ENCODE measurements at places on chromosomes 4 and X.
A peak's percentile ranks its signal among the peaks of the same experiment; 100 is the strongest.

GRCh38 chr4:114038762-114039387 lies 59.4 kb upstream of the ARSJ start:
- DNase-seq: no peak

- no peak for DNase-seq
Measured at GRCh38 chr4:168293386-168293975, 25.1 kb downstream of the DDX60 start.

DNA sequence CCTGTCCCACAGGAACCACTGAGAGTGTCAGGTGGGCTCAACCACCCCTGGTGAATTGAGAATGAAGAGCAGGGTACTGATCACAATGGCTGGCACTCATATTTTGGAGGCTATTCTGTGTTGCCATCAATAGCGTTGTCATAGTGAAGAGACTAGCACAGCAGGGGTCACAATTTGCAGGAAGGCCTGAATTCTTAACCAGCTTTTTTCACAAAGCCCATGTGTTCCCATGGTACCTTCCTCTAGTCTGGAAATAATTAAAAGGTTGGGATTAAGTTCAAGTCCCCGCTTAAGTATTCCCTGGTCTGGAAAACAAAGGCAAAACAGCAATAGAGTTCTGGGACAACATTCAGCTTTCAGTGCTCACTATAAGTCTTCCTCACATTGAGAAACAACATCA lies 1051.7 kb downstream of the C4orf33 start:
- no peak for DNase-seq

DNA sequence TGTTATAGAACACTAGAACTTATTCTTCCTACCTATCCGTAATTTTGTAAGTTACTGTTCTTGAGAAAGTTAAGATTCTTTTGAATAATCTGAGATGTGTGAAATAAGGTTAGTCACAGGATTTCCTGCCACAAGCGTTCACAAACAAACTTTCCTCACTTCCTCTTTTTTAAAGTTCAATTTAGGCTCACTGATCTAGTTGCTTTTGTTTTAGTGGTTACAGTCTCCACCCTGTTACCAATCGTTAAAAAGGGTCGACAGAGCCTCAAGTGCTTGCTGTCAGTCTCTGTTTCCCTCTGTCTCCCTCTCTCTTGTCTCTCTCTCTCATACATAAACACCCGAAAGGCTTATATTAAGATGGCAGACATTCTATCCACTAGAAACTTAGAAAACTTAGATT lies 35.9 kb upstream of the STK26 start:
- DNase-seq: no peak

- peak; percentile 71 for DNase-seq
Measured at GRCh38 chr4:127622921-127623796, 9.6 kb upstream of the INTU start.

- no peak for DNase-seq
Measured at GRCh38 chr4:183407635-183408464, 36.6 kb upstream of the CDKN2AIP start.

DNA sequence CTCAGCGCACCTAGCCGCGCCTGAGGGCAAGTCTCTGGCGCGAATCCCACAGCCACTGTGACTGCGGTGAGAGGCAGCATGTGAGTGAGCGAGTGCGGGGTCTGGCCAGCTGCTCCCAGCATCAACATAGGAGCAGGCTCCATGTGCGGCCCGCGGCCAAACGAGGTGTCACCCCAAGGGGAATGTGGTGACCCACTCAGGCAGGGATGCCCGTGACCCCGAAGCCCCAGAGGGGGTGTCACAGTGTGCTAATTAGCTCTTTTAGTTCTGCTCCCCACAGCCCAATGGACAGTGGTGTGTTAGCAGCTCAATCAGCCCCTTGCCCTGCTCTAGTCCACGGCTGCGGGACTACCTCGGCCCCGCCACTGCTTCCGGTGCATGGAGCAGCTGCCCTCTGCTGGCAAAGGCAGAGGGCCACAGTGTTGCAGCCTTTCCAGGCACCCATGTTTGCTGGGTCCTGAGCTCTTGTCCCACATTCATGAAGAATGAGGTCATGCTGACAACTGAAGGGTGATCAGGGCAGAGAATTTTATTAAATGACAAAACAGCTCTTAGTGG lies 61.4 kb downstream of the AGA start:
- no peak for DNase-seq

GRCh38 chr4:156705311-156705710 lies 266.3 kb downstream of the PDGFC start:
- DNase-seq: no peak

DNA sequence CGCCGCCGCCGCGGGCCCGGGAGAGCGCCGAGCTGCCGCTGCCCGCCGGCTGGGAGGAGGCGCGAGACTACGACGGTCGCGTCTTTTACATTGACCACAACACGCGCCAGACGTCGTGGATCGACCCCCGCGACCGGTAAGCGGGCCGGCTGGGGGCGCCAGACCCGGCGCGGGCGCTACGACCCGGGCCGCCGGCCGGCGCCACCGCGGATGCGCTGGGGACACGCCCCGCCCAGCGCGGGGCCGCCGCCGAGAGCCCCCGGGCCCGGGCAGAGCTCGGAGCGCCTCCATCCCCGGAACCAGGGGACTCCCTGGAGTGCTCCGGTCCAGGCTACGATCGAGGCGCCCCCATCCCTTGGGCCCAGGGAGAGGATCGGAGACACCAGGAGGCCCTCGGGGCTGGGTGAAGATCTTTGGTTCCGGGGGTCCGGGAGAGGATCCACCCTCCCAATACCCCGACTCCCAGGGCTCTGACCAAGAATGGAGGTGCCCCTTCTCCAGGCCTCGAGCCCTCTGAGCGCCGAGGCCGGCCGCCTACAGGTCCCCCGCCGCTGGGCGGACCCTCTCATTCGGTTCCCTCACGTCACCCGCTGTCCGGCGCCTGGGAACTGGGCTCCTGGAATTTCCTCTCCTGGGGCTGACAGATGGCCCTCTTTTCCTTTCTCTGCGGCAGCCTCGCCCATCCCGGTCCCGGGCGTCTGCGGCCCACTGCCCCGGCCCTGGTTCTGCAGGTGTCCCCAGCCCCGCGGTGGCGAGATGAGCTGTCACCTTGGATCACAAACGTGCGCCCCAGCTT lies 48.8 kb downstream of the CLDN34 start:
- peak; percentile 53 for DNase-seq

DNA sequence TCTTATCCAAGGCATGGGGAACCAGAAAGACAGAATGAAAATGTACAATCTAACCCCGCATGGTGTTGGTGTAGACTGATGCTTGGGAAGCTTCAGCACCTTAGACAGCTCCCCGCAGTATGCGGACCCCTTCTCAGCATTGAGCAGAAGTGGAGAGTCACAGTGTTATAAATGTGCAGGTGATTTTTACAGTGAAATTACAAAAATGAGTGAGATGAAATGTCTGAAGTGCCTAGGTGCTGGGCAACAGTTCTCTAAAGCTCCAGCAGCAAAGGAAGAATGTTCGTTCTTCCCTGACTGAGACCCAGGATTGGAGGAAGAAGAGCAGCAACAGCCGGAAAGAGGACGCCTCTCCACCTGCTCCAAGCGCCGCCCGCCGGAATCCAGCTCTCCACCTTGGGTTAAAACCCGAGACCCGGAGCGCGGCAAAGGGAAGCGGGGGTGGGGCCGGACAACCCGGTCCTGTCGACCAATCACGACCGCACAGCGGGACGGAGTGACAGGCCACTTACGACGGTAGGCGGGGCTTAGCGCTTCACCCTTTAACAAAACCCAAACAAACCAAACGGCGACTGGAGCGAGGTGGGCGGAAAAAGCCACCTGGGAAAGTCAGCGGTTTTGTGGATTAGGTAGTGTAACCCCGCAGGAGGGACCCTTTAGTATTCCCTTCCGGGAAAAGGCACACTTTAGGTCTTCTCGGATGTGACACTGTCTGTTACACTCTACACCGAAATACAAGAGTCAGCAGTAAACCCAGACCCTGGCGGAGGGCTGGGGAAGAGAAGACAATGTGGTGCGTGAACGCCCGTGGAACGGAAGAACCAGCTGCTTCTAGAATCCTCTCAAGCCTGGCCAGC lies at the start of gene GLRA3:
TSS of gene GLRA3 (minus strand) at position 403 of the 857 bp plus-strand sequence. CDS start 436 bp downstream, outside the sequence.
- peak; percentile 74 for DNase-seq

DNA sequence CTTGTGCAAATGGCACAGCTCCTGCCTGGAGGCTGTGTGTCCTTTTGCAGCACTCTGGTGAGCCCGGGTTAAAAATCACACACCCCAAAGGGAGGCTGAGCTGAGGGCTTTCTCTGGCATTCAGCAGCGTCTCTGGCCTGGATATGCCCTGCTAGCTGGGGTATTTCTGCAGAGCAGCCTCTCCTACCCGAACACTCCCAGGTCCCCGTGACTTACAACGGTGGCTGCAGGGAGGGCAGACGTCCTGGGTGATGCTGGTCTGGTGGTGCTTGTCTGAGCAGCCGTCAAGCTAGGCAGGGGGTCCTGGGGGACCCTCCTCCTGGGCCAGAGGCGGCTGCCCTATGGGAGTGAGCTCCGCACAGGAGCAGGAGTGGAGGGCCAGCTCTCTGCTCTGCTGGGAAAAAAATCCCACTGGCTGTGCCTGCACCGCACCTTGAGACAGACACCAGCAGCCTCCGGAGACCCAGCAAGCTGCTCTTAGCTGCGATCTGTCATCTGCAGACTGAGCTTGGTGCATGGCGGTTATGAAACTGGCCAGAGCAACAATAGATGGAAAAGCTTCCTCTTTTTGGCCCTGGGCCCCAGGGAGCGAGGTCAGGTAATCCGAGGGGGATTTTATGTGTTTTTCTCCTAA lies 41.3 kb upstream of the ASMTL start:
- no peak for DNase-seq

DNA sequence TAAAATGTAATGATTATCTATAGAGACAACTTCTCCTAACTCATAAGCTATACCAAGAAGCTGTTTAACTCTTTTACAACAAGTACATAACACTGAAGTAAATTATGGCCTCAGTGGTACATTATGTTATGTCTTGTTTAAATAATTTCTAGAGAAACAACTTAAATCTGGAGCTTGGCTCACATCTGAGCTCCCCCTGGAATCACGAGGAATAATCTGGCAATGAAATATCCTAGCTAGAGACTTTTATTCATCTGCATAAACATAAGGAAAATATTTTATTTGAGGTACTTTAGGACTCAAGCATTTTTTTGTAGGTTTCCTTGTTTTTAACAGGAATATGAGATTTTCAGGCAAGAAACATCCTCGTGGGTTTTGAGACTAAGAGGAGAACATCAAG lies 354.7 kb upstream of the SLC7A11 start:
- DNase-seq: no peak

- no peak for DNase-seq
Measured at GRCh38 chrX:20221902-20222301, 44.8 kb downstream of the RPS6KA3 start.

DNA sequence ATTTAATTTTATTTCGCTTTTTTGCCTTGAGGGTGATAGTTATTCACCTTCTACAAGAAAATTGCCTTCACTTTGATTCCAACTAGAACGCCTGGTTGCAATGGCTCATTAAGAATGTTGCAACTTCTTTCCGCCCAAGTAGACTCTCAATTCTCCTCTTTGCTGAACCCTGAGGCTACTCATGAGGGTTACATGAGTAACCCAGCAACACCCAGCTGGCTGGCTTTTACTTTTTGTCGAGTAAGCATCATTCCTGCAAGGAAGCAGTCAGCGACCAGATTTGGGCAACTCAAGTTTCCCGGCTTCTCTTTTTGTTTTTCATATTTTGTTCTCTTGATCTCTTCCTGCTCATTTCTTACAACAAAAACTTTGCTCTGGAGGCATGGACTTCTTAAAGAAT lies 495.4 kb downstream of the PACRGL start:
- no peak for DNase-seq

DNA sequence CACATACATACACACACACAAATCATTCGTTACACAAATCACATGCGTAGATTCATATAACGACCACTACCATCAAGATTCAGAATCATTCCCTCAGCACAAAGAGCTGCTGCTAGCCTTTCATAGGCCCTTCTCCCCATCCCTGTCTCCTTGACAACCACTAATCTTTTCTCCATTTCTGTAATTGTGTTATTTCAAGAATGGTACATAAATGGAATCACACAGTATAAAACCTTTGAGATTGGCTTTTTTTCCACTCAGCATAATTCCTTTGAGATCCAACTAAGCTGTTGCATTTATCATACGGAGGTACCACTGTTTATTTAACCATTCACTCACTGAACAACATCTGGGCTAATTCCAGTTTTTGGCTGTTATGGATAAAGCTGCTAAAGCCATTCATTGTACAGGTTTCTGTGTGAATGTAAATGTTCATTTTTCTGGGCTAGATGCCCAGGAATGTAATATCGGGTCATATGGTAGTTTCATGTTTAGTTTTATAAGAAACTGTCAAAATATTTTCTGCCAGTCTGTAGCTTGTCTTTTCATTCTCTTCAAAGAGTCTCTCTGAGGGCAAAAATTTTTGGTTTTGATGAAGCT lies 64.1 kb downstream of the USP11 start:
- no peak for DNase-seq

GRCh38 chrX:16335181-16335580 lies 167.9 kb downstream of the MAGEB17 start:
- no peak for DNase-seq

DNA sequence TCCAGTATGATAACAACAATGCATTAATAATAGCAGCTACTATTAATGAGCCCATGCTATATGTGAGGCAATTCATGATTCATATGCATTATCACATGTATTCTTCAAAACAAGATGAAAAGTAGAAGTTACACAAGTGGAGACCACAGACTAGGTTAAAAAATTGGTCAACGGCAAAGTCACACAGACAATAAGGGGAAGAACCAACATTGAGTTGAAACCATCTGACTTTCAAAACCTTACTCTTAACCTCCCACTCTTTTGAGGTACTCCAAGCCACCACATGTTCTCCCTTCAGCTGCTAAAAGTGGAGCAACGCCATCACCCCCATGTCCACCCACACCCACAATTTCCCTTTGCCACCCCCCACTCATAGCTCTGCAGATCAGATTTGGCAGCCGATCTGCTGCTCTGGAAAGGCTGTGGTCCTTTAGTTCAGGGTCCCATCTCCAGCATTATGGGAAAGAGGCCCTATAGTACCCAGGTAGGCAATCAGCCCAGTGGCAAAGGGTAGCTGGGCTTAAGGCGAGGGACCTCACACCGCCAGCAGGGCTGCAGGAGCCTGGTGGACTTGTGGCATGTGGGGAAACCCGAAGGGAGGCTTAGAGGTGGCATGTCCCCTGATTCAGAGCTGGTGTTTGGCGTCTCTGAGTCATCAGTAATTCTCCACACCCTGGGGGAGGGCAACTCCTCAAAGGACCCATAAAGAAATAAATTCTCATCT lies 33.5 kb upstream of the CYBB start:
- DNase-seq: no peak

- DNase-seq: peak; percentile 41
Measured at GRCh38 chrX:32530802-32531403, 680.4 kb downstream of the DMD start.

DNA sequence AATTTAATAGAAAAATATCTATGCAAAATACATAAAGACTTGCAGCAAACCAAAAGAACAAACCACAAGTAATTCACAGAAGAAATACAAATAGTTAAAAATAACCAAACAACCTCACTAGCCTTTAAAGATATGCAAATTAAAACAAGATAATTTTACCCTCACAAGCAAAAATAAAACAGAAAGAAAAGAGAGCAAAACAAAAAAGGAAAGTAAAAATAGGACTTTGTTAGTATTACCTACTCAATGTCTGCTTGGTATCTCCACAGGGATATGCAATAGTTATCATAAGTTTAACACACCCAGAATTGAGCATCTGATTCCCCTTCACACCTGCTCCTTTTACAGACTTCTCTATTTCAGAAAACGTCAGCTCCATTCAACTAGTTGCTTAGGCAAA lies 737.5 kb upstream of the MAGEB2 start:
- no peak for DNase-seq
